CD4-positive, alpha-beta T cell treated with Interleukin-15 for 1 hour (primary cell): ENCODE measurements at places on chromosomes 6 and 20.

DNA sequence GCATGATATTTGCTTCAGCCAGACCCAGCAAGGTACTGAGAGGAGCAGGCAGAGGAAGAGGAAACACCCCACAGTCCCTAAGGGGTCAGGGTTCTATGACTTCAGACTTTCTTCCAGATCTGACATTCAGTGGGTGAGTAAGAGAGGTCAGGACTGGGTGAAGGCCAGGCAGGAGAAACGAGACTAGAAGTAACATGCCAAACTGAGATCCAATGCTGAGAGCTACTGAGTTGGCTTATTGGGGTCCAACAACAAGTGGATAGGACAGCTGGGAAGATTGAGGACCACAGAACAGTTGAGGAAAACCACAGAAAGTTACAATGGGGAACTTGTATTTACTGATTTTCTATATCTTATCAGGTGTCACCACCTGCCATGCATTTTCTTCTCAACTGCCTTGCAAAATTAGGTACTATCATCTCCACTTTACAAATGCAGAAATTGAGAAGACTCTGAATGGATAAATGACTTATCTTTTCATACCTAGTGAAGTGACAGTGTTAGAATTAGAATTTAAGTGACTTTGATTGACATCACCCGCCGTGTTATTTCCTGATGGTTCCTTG is 43.8 kb upstream of the HIVEP1 start:
- no peak for DNase-seq

- no peak for DNase-seq
Measured at GRCh38 chr20:61940976-61941720, 124.5 kb downstream of the TAF4 start.

DNA sequence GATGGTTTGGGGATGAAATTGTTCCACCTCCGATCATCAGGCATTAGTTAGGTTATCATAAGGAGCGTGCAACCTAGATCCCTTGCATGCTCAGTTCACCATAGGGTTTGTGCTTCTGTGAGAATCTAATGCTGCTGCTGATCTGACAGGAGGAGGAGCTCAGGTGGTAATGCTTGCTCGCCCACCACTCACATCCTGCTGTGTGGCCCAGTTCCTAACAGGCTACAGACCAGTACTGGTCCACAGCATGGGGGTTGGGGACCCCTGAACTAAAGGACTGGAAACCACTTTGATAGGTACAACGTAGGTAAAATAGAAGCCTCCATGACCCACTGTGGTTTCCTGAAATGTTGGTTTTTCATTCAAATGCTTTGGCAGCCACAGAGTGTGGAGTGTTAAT is 109.3 kb upstream of the PROKR2 start:
- no peak for DNase-seq

DNA sequence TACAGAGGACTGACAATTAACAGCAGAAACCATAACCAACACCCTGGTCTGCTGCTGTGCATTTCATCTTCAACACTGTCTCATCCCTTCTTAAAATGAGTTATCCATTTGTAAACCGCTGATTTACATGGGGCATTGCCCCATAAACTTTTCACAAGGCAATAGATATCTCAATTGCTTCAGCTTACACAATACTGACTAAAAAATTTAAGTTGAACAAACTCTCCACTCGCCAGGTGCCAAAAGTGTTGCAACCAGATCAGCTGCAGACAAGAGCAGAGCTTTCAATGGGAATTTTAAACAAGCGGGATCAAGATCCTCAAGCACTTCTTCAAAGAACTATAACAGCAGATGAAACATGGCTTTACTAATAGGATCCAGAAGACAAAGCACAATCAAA is 183.0 kb downstream of the TASP1 start:
- DNase-seq = no peak

DNA sequence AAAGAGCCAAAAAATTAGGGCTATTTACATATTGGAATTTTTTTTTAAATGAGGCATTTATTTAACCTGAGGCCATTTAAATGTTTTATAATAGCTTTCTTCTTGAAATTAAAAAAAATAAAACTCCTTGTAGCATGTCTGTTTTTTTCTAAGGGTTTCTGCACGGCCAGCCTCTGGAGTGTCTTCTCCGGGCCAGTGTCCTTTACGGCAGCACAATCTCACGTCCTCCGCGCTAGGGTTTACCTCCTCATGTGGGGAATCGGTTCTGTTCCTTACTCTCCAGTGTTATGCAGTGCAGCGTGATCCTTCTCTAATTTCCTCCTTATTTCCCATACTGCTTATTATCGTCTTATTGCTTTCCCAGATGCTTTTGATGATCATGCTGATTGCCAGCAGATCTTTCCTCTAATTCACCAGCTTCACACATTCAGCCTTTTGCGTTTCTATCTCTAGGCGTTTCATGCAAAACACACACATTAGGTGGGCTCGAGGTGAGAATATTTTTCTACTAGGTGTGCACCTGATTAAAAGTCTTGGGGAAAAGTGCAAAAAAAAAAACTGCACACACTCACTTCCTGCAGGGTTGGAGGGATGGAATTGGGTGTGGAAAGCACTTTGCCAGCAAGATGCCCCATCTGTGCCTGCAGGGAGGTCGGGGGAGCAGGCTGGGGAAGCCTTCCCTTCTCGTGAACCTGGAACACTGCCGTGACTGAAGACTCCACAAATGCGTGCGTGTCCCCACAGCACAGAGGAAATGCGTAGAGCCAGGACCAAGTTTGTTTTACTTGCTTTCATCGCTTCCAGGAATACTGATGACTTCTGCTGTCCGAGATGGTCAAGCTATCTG is 56.1 kb downstream of the PSMG4 start:
- DNase-seq = no peak

GRCh38 chr6:109242029-109242428 is 140.2 kb downstream of the CD164 start:
- DNase-seq = no peak

DNA sequence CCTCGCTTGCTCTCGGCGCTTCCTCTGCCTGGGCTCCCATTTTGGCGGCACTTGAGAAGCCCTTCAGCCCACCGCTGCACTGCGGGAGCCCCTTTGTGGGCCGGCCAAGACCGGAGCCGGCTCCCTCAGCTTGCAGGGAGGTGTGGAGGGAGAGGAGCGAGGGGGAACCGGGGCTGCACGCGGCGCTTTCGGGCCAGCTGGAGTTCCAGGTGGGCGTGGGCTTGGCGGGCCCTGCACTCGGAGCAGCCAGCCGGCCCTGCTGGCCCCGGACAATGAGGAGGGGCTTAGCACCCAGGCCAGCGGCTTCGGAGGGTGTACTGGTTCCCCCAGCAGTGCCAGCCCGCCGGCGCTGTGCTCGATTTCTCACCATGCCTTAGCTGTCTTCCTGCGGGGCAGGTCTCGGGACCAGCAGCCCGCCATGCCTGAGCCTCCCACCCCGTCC is 10.2 kb upstream of the SRPK1 start:
- DNase-seq = no peak

- no peak for DNase-seq
Measured at GRCh38 chr6:169200893-169201514, 52.6 kb downstream of the THBS2 start.

- no peak for DNase-seq
Measured at GRCh38 chr6:125078602-125079321, 74.8 kb upstream of the TPD52L1 start.

- DNase-seq = no peak
Measured at GRCh38 chr20:3090565-3090964, 6.0 kb upstream of the AVP start.

DNA sequence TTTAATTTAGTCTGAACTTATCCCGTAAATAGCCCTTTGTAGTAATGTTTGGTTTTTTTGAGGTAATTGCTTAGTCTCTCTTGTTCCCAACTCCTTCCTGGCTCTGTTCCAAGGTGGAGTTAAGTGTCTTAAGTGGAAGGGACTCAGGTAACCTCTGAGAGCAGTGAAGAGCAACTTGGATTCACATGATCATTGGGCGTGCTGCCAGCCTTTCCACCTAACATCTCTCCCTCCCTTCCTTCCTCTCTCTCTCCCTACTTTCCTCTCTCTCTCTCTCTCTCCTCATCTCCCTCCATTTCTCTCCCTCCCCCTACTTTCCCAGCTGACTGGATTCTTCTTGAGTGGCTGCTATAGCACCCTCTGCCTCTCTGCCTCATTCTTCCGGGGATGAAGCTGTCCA is 232.9 kb upstream of the SASH1 start:
- DNase-seq = no peak

GRCh38 chr20:51122931-51123658 is 100.2 kb upstream of the KCNG1 start:
- DNase-seq = no peak

- no peak for DNase-seq
Measured at GRCh38 chr20:33296206-33296605, 13.2 kb downstream of the BPIFB1 start.

- no peak for DNase-seq
Measured at GRCh38 chr20:37615340-37616109, 78.3 kb upstream of the CTNNBL1 start.

DNA sequence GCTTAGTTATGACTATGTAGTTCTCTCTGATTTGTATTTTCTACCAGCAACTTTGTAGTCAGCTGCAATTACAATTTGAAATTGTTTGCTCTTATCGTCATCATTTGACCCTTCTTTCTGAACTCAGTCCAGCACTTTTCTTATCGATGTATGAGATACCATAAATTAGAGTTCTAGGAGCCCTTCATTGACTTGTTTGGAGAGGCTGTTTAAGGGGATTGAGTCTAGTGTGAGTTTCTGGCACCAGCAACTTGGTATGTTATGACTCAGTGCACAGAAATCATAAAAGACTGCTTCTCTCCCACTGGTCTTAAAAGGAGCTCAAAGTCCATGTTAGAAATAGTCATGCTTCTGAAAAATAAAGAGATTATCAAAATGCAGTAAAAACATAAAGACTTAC is 190.3 kb downstream of the TENT5A start:
- DNase-seq = no peak

DNA sequence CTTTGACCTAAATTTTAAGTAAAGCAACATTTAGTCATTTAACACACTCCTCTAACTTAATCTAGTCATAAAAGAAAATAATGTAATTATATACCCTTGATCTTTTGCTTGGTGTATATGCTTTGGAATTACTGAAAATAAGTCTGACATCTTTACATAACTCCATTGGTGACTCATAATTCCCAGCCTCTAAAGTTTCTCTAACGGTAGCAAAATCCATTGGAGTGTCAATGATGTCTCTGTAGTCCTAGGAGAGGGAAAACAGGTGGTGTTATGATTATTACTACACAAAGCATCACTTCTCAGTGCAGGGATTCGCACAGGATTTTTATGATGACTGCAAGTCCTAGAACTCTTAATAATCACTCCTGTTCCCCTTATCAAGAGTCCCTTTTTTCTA is 80.2 kb downstream of the IRAK1BP1 start:
- DNase-seq = no peak

DNA sequence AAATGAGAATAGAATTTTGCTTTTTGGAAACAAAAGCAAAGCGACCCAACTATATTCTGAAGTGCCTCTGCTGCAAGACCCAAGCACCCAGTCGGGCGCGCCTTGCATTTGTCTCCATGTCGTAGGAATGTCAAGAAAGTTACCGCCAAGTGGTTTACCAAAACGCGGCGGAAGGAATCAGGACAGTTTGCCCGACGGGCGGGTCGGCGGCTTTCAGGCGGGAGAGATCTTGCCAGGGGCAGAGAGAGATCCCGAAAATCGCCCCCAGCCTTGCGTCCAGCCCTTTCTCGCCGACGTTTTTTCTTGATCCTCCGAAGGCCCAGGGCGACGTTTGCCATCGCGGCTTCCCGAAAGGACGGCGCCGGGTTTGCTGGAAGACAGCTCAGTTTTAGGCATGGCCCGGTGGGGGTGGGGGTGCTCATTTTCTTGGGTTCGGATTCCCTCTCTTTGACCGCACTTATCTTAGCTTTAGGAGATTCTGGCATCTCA is 4.0 kb upstream of the LIN28B start:
- DNase-seq = no peak

DNA sequence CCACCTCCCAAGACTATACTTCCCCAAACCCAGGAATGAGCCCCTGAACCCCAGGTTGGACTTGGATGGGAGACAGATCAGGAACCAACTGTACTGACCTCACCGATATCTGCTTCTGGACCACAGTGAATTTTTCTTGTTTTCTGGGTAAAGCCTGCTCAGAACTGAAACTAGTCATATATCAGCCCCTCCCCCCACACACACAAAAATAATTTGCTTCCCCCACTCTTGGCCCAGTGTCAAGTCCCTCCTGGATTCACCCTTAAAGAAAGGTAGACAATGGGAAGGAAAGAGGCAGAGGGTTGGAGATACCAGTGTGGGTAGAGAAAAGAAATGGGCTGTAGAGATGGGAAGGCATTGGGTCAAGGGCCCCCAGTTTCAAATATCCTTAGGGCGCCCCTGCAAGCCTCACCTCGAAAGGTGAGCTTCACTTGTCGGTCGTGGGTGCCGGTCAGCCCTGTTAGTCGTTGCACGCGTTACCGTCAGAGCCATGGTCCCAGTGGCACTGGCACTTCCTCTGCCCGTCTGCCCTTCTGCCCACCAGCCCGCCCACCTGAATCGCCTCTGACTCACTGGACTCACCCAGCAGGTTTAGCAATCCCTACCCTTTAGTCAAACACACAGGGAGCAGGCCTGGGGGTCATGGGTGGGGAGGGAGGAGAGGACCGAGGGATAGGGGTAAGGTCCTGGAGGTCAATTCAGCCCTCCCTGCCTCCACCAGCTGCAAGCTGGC is 8.5 kb upstream of the SPAG4 start:
- DNase-seq = no peak

DNA sequence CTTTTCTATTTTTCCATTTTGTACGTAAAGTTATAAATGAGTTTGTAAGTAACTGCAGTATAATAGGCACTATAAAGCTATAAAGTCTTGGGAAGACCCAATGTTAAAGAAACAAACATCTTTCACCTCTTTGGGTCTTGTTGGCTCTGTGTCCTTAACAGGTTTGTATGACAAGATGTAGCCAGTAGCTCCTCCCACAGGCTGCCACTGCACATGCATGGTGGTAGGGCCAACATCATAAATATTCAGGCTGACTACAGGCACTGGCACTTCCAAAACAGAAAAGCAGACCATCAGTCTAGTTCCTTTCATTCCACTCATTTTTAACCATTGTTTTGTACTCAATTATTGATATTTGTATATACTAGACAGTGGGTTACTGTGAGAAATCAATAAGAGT is 59.9 kb downstream of the COL12A1 start:
- no peak for DNase-seq

DNA sequence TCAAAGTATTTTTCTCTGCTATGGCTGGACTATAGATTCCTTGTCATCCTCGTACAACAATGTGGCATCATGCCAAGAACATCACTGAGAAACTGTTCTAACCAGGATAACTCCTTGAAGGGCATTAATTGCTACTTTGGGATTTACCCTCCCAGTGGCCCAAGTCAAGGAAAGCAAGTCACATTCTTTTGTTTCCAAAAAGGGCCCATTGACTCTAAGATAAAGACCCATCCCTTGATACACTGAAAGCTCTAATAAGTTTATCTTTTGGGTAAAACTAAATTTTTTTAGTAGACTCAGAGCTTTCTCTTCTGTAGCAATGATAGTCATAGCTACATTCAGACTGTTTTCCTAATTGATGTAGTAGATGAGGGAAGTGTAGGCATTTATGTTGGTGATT is at the start of gene OR2J3:
Gene OR2J3 (plus strand): TSS at position 301 of the 400 bp plus-strand sequence. CDS start 3,833 bp downstream, outside the sequence.
- no peak for DNase-seq
